ENCODE measurements at places on chromosomes 2 and 18. TPM values are rescaled to one million over a fixed set of nuclear protein-coding genes. Genes with fewer than 3 reads are reported as not detected.

GRCh38 chr2:104818264-104818663 is 35.7 kb upstream of the POU3F3 start:
- H3K27ac ChIP-seq: no peak overlapping the region
- H3K36me3 ChIP-seq: no peaks in the 10 kb centered on the region
- H3K27me3 ChIP-seq: no peaks in the 10 kb centered on the region
- no peak for DNase-seq

DNA sequence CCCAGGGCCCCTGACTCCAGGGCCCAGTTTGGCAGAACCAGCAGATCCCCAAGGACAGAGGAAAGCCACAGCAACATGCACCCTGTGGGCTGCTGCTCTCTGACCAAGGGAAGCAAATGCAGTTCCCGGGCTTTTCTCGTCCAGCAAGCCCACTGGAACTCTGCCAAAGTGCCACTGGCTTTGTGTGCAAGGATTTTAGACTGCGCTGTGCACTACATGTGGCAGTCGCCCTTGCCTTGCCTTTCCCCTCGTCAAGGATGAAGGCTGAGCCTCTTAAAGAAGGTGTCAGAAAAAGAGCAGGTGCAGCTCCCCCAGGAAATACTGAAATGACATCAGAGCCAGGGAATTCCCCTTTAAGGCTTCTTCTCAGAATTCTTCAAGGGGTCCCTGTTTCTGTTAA is 199.2 kb downstream of the TFCP2L1 start:
- no peaks in the 10 kb centered on the region for H3K36me3 ChIP-seq
- no peak overlapping the region for H3K27ac ChIP-seq
- no peaks in the 10 kb centered on the region for H3K4me1 ChIP-seq
- no peak for DNase-seq
- H3K27me3 ChIP-seq: peaks cover 2% of the 10 kb centered on the region

GRCh38 chr2:45598545-45598944 is 12.5 kb downstream of the SRBD1 start:
- H3K36me3 ChIP-seq: peaks cover 11% of the 10 kb centered on the region
- no peaks in the 10 kb centered on the region for H3K27me3 ChIP-seq
- DNase-seq: no peak
- no peaks in the 10 kb centered on the region for H3K4me1 ChIP-seq

- no peaks in the 10 kb centered on the region for H3K27me3 ChIP-seq
- no peak overlapping the region for H3K4me3 ChIP-seq
- H3K27ac ChIP-seq: no peak overlapping the region
- DNase-seq: no peak
- H3K4me1 ChIP-seq: no peaks in the 10 kb centered on the region
Measured at GRCh38 chr2:161090411-161090810, 69.8 kb upstream of the TANK start.

- no peak for DNase-seq
- no peaks in the 10 kb centered on the region for H3K4me1 ChIP-seq
- H3K36me3 ChIP-seq: no peaks in the 10 kb centered on the region
- no peaks in the 10 kb centered on the region for H3K27me3 ChIP-seq
Measured at GRCh38 chr2:10707831-10708230, 13.6 kb upstream of the ATP6V1C2 start.

Gene FOXD4L1
- not detected for polyA plus RNA-seq

Gene PROM2
- 55.6 TPM for polyA plus RNA-seq

Gene SLC30A3
- polyA plus RNA-seq: not detected
